ENCODE measurements at places on chromosomes 16 and 17.

DNA sequence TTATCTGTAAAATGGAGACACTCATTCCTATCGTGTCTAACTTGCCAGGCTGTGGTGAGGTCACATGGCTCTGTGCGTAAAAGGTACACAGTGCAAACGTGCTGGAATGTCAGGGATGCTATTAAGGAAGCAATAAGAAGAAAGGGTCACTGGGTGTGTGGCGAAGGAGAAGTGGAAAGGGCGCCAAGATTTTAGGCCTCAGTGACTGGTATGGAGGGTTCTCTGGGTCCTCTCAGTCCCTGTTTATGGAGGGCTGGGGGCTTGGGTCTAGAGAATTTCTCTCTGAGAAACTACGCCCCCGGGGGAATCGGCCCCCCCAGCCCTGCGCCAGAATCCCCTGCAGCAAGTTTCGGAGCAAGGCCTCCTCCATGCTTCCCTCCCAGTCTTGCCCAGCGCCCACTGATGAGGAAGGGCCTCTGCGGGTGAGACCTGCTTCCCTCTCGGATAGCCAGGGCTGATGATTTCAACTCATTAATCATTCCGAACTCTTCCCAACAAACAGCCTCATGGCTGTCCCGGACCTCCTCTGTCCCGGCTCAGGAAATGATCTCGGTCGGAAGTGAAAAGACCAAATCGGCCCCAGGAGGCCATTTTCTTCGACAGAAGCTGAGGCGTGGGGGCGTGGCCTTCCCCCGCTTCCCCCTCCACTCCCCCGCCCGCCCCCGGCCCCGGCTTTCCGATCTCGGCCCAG is 1.2 kb upstream of the HEXIM1 start:
- DNase-seq, result peak; percentile 73

- peak; percentile 20 for DNase-seq
Measured at GRCh38 chr16:17556276-17557052, 85.7 kb upstream of the XYLT1 start.

GRCh38 chr16:62201911-62202310 is 165.7 kb upstream of the CDH8 start:
- DNase-seq, result no peak

- no peak for DNase-seq
Measured at GRCh38 chr17:70320673-70321345, 151.5 kb downstream of the KCNJ2 start.

DNA sequence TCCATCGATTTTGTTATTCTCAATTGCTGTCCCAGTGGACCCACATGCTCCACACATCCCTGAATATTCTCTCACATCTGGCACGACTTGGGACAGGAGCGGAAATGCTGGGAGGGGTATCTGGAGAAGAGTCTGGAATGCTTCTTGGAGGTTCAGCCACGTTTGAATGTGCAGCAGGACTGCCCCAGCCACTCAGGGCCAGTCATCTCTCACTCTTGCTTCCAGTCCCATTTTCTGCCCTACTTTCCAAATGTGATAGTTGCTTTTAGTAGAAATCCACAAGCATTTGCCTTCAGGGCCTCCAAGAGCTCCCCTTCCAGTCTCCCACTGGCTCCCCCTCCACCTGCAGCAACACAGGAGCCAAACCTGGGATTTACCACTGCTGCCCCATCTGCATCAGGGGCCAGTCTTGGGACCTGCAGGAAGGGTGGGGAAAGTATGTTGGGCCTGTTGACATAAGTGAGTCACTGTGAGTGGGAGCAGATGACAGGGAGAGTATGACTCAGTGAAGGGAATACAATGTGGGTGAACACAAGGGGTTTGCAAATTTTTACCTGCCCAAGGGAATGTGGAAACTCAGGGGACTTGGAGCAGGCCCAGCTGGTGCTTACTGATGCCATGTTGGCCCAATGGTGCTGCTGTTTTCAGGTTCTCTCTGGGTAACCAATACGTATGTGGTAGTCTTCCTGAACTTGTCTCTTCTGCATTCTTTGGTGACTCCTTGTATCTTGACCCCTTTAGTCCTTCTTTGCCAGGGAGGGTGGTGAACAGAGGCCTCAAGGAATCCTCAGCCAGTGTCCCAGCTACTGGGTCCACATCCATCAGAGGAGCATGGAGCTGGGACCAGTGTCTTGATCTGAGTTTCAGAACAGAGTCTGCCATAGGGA is 78.8 kb upstream of the CRHR1 start:
- DNase-seq, result peak; percentile 99
